Activated CD4-positive, CD25-positive, alpha-beta regulatory T cell treated with anti-CD3 and anti-CD28 coated beads, Interleukin-2, amount 50 U/mL, for 16 hours (primary cell): ENCODE measurements at places on chromosomes 4 and X.

DNA sequence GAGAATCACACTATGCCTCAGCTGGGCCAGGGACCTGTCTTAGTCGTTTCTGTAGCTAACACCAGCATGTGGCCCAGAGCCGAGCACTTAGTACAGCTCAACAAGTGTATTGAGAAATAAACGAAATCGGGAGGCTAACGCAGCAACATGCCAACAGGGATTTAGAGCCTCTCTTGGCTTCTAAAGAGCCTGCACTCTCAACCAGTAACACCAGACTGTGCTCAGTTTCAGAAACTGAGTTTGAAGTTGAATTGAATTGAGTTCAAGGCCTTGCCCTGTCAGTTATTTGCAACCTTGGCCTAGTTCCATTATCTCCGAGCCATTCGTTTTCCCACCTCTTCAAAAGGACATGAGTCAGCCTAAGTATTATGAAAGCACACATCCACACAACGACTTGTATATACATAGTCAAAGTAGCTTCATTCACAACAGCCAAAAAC lies 71.3 kb upstream of the LDB2 start:
- DNase-seq = no peak

- no peak for DNase-seq
These were observed 64.5 kb upstream of the WDR1 start for GRCh38 chr4:10180927-10181744.

GRCh38 chr4:149752729-149753128 lies 62.9 kb downstream of the IQCM start:
- DNase-seq = no peak

- DNase-seq = no peak
These were observed 362.3 kb upstream of the ZFP42 start for GRCh38 chr4:187633245-187633644.

DNA sequence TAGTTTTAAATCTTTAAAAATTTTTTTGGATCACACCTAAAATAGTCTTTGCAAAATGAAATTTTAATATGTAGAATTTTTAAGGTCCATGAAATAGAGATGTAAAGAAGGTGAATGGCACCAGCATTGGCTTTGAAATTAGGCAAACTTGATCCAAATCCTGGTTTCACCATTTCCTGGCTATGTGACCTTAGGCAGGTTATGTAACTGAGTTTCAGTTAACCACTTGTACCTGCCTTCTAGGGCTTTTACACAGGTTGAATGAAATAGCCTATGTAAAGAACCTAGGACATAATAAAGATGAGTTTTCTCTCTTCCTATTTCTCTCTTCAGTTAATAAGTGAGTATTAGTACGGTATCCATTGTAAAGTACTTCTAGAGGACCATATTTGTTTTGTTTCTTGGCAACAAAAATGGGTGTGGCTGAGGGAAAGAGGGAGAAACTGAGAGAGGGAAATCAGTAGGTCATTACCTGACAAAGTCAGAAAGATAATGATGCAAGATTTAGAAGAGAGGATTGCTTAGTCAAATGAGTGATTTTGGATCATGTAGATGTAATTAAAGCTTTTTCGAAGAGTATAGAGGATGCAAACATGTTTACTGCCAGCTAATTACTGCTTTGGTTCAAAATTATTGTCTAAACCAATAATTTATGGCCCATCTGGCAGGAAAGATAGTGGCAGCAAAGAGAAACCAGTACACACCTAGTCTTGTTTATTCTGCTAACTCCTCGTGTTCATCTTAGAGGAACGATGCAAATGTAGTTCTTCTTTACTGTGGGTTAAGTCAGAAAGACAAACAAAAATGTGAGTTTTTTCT lies 81.9 kb downstream of the PDLIM5 start:
- no peak for DNase-seq

DNA sequence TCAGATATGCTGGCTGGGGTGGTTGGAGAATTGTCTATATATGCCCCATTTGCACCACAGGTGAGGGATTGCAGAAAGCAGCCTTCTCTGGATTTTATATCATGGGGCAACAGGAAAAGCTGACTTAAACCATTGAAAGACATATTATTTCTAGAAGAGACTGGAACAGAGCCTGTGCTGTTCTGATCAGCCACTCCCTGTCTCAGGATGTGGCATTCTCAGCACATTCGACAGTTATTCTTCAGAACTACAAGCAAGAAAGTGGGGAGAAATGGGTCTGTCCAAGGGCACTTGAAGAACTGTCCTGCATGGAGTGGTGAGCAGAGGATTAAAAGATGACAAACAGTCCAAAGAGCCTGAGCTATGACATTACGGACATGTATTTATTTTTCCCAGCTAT lies 67.8 kb upstream of the EPHA5 start:
- no peak for DNase-seq

- no peak for DNase-seq
These were observed 654.6 kb upstream of the GALNT7 start for GRCh38 chr4:172514011-172514410.

DNA sequence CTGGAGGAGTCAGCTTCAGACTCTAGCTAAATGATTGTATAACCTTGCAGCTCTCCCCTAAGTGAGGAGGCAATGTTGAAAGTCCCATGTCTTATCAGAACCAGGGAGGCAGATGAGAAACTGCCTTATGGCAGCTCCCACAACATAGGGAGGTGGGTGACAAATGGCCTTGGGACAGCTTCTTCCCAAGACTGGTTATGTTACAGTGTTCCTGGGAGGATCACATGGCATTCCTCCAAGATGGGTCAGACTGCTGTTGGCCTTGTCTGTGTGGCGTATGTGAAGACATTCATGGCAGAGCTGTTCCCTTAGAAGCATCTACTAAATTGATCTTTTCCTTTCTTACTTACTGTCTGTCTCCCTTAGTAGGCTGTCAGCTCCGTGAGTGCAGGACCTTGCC lies 42.0 kb downstream of the HPRT1 start:
- no peak for DNase-seq

- no peak for DNase-seq
These were observed 47.7 kb downstream of the DDX3X start for GRCh38 chrX:41381685-41382084.

DNA sequence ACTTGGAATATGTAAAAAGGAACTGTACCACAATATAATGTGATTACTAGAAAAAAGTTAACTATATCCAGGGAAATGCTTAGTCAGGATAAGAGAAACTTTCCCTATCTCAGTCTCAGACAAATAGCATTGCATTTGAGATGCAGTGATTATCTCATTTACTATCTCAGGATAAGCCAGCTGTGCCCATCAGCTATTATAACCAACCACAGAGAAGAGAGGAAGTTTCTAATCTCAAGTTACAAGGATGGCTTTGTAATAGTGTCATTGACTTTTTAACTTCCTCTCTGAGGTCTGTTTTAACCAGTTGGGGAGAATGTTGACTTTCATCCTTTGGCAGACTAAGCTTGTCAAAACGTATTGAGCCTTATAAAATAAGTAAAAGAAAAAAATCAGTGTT lies 56.5 kb downstream of the SNX25 start:
- no peak for DNase-seq
